ENCODE measurements at places on chromosomes 1 and 21. TPM values are rescaled to one million over a fixed set of nuclear protein-coding genes. Genes with fewer than 3 reads are reported as not detected.

SRGAP2 gene
- total RNA-seq = 92.8 TPM

ADAMTSL4 gene
- 0.31 TPM for total RNA-seq

CACYBP gene
- total RNA-seq = 310 TPM

ACTL8 gene
- total RNA-seq = 0.31 TPM

GBP5 gene
- total RNA-seq = 0.09 TPM
